COLO829 (cell line): ENCODE measurements at places on chromosomes 1 and 21.

DNA sequence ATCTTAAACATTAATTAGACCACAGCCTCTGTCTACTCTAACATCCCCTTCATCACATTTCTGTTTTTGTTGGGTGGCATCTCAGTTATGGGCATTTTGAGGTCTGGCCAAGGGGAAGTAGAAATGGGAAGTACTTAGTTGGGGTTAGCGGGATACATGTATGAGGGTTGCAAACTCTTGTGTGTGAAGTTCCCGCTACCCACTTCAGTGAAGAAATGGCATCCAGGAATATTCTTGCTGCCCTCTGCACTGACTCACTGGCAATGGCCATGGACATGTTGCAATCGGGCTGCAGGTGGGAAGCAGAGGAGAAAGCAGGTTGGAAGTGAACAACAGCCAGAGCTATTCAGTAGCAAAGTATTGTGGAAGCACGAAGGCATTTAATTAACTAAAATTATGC lies 7.4 kb downstream of the CD48 start:
- no peak for DNase-seq

- DNase-seq, result no peak
Observed at GRCh38 chr1:111878649-111879048, 110.8 kb downstream of the KCND3 start.

DNA sequence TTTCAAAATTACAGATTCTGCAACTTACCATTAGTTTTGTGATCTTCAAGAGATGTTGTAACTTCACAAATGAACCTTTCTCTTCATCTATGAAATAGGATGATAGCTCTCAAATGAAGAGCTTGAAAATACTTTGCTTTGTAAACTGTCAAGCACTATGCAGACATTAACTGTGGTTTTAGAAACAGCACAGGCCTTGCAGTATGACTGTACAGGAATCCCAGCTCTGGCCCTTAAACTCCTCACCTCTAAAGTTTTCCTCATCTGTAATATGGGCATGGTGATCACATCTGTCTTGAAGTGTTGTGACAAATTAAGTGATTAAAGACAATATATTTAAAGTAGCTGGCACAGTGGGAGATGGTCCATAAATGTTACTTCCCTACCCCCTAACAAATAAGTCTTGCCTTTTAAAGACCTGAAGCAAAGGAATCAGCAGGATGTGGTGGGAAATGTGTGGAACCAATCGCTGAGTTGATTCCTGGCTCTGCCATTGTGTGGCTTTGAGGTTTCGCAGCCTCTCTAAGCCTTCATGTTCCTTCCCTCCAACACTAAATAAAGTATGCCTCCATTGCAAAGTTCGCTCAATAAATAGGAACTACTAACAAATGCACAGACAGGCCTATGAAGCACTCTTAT lies 5.5 kb upstream of the PTP4A2 start:
- no peak for DNase-seq

GRCh38 chr1:240178366-240178765 lies 86.7 kb downstream of the FMN2 start:
- DNase-seq, result no peak

DNA sequence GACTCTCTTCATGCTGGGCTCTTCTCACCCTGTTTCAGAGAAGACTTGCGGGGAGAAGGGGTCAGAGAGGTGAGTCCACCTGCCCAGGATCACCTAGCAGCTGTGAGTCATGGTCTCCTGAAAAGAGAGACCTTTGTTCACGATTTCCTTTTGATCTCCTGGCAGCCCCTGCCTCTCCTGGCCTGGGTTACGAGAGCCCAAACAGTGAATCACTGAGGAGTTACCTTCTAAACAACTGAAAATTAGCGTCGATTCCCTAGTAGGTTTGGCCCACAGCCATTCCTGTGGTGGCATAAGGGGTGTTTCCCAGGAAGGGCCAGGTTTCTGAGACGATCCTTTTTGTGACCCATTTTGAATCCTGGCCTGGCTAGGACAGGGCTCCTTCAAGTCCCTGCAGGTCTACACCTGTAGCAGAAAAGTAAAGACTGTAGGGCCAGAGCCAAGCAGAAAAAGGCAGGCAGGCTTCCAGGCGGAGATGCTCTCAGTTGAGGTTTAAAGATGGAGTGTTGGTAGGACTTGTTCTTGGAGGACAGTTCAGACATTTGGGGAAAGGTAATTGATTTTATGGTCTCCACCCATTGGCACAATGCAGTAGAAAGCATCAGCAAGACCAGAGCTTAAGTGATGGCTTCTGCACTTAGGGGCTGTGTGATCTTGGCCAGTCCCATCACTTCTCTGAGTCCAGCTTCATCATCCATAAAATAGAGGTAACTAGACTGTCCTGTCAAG lies 2.1 kb upstream of the PLA2G2E start:
- DNase-seq, result no peak

DNA sequence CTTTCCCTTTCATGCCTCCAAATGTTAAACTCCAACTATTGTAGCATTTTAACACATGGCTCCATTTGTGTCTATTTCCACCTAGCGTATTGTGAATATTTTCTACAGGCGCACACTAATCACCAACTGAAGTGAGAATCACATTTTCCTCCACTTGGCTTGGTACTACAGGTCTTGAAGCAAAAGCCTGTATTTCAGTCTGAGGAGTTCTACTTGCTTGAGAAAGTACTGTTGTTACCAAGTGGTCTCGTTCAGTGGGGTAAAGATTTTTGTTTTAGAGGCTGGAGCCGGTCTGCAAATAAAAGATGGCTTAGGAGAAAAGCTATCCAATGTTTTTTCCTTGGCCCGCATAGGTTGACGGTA lies 550 bp upstream of the PTBP2 start:
- DNase-seq, result no peak

DNA sequence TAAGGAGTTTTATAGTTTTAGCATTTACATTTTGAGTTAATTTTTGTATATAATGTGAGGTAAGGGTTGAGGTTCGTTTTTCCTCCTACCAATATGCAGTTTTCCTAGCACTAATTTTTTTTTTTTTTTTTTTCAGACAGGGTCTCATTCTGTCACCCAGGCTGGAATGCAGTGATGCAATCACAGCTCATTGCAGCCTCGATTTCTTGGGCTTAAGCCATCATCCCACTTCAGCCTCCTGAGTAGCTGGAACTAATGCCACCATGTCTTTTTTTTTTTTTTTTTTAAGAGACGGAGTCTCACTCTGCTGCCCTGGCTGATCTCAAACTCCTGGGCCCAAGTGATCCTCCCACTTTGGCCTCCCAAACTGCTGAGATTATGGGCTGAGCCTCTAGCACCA lies 2.5 kb upstream of the UBASH3A start:
- no peak for DNase-seq

DNA sequence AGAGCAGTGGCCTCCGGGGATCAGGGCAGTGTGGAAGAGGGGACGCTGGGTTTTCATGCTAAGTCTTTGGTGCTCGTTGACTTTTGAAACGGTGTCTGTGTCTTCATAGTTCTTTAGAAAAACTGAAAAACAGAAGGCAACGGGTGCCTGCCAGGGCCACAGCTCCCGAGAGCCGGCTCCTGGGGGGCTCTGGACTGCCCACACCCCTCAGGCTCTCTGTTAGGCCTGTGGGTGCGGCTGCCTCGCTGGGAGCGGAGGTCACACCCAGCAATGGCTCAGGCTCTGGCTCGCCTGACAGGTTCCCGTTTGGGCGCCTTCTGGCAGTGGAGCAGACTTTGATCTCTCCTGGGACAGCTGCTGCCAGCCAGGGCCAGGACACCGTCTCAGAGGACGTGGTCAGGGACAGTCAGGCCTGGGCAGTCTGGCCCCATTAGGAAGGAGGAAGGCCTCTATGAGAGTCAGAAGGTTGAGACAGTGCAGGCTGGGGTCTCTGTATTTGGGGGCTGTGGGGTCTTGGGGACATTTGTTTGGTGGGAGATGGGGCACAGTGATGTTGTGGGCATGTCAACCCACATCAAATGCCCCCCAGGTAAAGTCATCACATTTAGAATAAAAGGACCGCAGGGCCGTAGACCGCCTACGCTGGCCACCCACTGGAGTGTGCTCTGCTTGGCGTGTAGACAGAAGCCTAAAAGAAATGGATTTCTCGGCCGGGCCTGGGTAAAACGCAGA lies 5.6 kb downstream of the ARHGEF16 start:
- DNase-seq, result no peak

GRCh38 chr21:43571976-43572375 lies 87.3 kb downstream of the HSF2BP start:
- DNase-seq, result no peak
